ENCODE measurements at places on chromosomes 16 and 17.

DNA sequence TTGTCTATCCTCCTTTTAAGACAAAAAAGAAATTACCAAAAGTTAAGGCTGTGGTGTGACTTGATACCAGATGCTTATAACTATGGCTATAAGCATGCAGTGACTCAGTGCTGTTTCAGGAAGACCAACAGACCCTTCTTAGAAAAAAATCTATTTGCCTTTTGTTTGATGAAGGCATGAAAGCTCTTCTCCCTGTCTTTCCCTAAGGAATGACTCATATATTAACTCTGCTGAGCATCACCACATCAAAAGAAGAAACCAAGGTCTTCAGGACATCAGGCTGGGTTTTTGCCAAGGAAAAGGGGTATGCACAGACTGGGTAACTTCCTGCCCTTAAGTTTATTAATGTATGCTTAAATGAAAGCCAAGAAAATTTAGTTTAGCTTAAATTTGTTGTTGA lies 47.1 kb downstream of the VMP1 start:
- peak; percentile 86 for DNase-seq

DNA sequence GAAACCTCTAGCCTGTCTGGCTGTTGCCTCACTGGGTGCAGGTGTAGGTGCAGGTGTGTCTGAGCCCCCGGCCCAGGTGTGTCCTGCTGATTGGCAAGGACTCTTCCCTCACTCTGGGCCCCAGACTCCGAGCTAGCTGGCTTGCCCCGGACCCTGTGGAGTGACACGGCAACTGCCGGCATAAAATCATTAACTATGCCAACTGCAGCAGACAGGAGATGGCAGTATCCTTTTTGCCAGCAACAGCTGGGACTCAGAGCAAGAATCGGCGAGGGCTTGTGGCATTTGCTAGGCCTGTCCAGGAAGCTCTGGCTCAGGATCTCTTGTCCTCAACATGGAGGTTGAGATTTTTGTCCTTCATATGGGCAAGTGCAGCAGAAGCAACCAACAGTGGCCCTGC lies 20.8 kb downstream of the CIAPIN1 start:
- DNase-seq: no peak

GRCh38 chr17:2050300-2051060 lies 4.4 kb upstream of the HIC1 start:
- DNase-seq: no peak

- no peak for DNase-seq
Measured at GRCh38 chr16:68893710-68894705, 50.7 kb downstream of the TANGO6 start.

DNA sequence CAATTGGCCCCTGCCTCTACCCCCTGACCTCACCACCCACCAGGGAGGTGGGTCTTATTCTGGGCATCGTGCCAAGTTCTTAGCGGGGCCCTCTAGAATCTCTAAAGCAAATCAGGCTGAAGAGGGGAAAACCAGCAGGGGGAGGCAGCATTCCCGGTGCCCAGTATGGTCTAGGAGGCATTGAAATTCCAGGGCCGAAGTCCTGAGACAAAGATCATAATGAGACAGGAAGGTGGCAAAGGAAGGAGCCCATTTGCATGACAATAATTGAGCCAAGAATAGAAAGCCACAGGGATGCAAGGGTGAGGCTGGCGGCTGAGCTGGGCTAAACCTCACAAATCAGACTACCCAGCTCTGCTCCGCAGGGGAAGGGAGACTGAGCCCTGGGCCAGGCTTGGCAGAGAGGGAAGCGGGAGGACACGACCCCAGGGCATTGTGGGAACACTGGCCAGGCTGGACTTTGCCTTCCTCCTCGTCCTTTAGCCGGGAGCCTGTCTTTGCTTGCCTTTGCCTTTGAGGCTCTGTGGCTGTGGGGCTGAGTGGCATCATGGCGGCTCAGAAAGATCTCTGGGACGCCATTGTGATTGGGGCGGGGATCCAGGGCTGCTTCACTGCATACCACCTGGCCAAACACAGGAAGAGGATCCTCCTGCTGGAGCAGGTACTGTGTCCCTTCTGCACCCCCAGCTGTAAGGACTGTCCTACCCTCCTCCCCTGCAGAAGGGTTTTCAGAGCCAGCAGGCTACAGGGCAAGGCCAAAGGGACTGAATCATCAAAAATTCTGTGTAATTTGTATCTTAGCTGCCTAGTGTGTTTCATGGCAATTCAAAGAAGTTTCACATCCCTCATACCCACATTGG lies at the start of gene PIPOX:
PIPOX (plus strand) TSS at position 463 of the 860 bp plus-strand sequence; CDS start at position 548, 85 bp downstream.
- no peak for DNase-seq

- no peak for DNase-seq
Measured at GRCh38 chr17:10420811-10421210, 939 bp downstream of the MYH8 start.

DNA sequence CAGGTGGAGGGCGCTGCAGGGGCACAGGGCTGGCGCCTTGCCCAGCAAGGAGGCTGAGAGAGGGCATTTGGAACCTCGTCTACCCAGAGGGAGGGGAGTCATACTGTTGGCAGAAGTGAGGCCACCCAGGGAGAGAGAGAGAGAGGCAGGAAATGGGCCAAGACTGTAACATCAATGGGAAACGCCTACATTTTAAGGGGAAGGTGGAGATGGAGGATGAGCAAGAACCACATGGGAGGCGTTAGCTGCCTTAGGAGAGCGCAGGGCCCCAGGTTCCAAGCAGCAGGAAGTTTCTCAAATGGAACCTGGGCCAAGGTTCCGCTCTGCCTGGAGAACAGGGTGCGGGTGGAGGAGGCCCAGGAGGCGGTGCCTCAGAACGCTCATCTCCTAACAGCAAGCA lies 2.7 kb upstream of the WFDC1 start:
- DNase-seq: no peak

DNA sequence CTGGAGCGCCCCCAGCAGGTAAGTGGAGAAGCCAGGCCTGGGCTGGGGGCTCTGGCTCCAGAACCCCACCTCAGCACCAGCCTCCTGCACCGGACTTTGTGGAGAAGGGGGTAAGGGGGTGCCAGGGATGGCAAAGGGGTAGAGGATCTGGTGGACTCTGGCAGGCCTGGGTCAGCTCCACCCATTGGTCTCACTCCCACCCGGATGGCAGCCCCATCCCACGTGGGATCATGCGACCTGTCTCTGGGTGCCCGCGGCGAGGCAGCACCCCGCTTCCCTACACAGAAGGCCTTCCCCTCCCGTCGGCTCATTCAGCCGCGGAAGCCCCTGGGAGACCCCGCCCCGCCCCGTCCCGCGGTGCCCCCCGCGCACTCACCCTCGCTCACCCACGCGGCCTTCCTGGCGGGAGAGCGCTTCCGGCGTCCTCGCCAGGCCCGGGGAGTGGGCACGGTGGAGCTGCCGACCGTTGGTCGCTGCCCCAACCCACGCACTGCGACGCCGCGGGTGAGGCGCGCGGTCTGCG lies 498 bp upstream of the PLEKHG4 start:
- no peak for DNase-seq

GRCh38 chr16:12826559-12826958 lies 22.9 kb upstream of the CPPED1 start:
- DNase-seq: no peak

GRCh38 chr17:6475411-6475810 lies 31.2 kb downstream of the PIMREG start:
- DNase-seq: no peak

DNA sequence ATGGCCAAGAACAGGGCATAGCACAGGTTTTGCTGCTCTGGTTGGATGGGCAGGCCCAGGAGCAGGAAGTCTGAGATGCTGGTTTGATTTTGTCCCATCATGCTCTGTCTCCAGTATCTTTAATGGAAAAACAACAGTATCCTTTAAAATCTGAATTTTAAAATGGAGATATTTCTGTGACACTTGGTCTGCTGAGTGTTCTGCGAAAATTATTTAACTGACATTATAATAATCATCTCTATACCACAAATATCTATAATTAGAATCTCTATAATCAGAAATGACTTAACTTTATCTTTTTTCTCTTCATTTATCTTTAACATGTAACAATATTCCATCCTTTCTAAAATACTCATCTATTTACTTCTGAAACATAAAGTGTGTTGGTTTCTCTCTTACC lies at the start of gene OR1E1:
OR1E1 (minus strand) TSS at position 101 of the 400 bp plus-strand sequence; CDS start at position 101, 0 bp downstream.
- DNase-seq: no peak

DNA sequence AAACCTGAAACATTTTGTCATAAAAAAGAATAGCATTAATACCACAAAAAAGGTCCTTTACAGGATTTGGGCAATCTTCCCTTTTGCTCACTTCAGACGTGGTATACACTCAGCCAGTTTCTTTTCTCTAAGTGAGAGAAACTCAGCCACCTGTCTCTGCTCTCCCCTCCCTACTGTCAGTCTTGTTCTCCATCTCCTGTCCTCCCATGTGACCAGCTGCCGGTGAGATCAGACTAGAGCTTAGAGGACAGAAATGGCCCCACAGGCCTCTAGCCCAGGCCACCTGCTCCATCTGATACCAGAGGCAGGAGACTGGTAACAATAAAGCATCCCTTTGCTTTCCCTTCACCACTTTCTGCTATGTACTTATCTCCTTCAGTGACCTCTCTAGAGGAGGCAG lies 34.9 kb downstream of the CMC2 start:
- no peak for DNase-seq

DNA sequence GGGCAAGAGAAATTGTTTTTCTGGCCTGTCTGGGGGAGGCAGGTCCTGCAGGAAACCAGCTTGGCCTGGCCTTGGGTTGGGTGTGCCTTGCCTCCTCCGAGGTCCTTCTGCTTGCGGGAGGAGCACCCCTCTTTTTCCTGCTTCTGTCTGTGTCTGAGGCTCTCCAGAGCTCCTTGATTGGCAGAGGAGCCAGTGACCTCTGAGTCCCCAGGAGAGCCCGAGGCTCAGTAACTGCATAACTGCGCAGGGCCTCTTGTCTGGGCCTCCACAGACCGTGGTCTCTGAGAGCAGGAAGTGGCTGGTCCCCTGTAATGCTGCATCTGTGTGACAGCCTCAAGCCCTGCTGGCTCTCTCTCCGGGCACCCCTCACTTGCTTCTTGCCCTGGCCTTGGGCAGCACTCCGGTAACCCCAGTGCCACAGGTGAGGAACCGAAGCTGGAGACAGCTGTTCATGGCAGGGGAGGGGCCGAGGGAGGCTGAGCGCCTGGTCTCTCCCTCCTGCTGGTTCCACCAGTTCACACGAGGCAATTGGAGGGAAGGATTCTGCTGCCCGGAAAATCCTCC lies 1.6 kb downstream of the CAPN15 start:
- DNase-seq: no peak

DNA sequence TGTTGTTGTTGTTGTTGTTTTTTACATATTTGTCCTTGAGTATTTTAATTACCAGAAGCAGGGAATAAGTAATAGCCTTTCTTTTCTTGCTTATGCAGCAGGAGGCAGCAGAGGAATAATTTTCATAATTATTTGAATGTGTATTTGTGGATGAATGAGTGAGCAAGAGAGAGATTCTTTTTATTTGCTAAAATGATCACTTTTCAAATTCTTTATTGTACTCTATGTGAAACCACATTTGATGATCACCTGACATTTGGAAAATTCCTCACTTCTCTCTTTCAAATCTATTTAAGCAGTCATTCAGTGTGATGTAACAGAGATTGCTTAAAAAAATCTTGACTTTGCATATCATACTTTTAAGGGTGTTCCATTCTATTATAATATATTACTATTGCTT lies 223.6 kb downstream of the BCAS3 start:
- DNase-seq: no peak

- no peak for DNase-seq
Measured at GRCh38 chr17:9509236-9509816, 66.3 kb downstream of the STX8 start.

GRCh38 chr17:4033751-4034251 lies 69.6 kb upstream of the ATP2A3 start:
- no peak for DNase-seq

- DNase-seq: no peak
Measured at GRCh38 chr17:47423406-47424295, 99.9 kb downstream of the EFCAB13 start.

DNA sequence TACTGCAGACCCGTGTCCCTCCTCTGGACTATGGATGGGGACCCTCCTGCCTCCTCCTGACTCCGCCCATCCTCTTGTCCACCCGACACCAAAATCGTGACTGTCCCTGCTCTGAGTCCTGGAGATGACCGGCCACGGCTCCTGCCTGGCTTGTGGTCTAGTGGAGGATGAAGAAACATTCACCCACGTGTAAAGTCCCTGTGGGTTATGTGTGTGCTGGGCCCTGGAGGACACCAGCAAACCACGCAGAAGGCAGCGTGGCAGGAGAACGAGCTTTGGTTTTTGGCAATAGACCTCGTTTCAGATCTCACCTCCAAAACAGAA lies 11.9 kb downstream of the SPNS2 start:
- DNase-seq: no peak

DNA sequence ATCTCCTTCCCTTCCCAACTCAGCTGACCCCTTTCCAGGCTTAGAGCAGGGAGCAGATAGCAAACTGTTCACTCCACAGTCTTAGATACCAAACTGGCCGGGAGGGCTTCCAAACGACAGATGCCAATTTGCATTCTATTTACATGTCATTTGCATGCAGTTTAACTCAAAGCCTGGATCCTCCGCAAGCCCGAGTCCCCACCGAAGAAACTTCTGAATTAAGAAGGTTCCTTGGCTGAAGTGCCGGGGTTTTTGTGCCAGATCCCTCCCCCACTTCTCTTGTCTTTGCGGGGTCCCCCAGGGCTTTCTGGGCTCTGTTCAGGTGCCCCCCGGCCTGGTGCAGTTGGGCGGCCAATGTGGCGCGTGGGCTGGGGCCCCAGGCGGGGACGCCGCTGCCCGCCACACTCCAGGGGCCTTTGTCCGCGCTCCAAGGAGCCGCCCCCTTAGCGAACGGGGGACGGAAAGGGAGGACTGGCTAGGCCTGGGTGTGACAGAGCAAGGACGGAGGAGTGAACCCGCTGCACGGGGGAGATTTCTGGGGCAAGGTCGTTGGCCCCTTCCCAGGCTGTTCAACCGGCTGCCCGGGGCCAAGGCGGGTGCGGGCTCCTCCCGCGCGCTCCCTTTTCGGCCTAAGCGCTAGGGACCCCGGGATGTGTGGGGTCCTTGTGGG lies 1.2 kb downstream of the GPRC5B start:
- DNase-seq: no peak

DNA sequence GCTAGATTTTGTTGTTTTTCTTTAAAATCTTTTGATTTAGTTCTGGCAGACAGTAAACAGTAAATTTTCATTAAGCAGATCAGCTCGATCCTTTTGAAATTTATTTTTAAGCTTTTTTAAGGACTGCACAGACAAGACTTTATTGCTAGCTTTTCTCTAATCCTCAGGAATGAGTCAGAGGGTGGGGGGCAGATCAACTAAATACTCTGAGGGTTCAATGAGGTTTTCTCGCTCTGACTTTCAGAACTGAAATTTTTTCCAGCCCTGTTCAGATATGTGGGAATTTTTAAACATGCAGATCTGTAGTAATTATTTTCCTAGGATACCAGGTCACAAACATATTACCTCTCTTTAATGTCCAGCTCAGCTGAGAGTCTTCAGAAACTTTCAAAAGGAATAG lies 977.2 kb downstream of the CDH11 start:
- peak; percentile 47 for DNase-seq

Data from stromal cell of bone marrow (primary cell).